Effector memory CD8-positive, alpha-beta T cell (primary cell): ENCODE measurements at places on chromosomes 6 and 20.

DNA sequence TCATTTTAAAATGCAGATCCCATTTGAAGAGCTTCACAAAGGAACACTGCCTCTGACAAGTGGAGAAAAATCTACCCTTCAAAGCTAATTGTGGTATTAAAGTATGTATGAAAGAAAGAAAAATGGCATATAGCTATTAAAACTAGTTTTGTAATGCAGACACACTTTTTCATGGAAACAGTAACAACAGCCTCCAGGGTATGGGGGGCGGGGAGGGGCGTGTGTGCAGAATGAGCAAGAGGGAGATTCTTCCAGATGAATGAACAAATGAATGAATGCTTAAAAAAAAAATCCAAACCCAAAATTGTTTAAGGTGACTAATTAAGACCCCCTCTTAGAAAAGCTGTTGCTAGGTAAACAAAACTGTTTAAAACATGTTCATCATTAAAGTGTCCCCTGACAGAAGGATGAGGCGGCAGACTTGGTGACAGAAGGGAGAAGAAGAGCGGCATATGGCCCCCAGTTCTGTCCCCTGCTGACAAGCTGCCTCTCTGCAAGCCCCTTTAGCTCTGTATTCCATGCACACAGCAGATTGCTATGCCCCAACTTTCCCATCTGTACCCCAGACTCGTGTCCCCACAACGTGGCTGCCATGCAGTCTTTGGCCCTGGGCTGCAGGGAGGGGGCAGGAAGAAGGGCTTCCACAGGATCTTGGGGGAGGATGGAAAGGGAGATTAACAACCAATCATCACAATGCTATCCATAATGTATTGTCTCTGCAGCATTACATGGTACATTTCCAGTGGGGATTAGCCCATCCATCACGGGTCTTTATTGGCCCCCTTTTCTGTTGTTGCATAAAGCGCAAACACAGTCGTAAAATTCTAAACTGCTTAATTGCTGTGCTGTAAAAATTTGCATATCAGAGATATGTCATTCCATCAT, 108.4 kb upstream of the OLIG3 start:
- no peak overlapping the region for H3K4me3 ChIP-seq
- H3K27me3 ChIP-seq, result peaks cover 52% of the 10 kb centered on the region
- H3K36me3 ChIP-seq, result peaks cover 6% of the 10 kb centered on the region
- H3K4me1 ChIP-seq, result no peaks in the 10 kb centered on the region
- DNase-seq, result no peak
- H3K27ac ChIP-seq, result no peak overlapping the region

- peaks cover 10% of the 10 kb centered on the region for H3K36me3 ChIP-seq
- DNase-seq, result no peak
- no peak overlapping the region for H3K27ac ChIP-seq
These were observed 210.5 kb upstream of the SHLD1 start for GRCh38 chr20:5539691-5540090.

GRCh38 chr20:10540636-10541493, 105.8 kb downstream of the SLX4IP start:
- no peaks in the 10 kb centered on the region for H3K36me3 ChIP-seq
- H3K27me3 ChIP-seq, result no peaks in the 10 kb centered on the region
- no peak for DNase-seq

- no peaks in the 10 kb centered on the region for H3K27me3 ChIP-seq
- H3K4me1 ChIP-seq, result peaks cover 14% of the 10 kb centered on the region
- no peak for DNase-seq
- H3K36me3 ChIP-seq, result no peaks in the 10 kb centered on the region
- no peak overlapping the region for H3K27ac ChIP-seq
These were observed 389.3 kb downstream of the HDGFL1 start for GRCh38 chr6:22958677-22959076.

DNA sequence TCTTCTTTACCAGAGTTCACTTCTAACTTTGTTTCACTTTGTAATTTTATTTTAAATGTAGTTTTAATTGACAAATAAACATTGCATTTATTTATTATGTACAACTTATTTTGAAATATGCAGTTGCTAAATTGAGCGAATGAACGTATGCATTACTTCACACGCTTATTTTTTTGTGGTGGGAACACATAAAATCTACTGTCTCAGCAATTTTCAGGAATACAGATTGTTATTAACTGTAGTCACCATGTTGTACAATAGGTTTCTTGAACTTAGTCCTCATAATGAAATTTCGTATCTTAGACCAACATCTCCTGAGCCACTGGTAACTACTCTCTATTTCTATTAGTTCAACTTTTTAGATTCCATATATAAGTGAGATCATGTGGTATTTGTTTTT, 46.9 kb downstream of the NKAIN2 start:
- DNase-seq, result no peak
- no peaks in the 10 kb centered on the region for H3K36me3 ChIP-seq
- no peaks in the 10 kb centered on the region for H3K27me3 ChIP-seq
- H3K4me1 ChIP-seq, result no peaks in the 10 kb centered on the region
- H3K4me3 ChIP-seq, result no peak overlapping the region

GRCh38 chr6:162442687-162443086, 284.9 kb downstream of the PRKN start:
- no peak overlapping the region for H3K27ac ChIP-seq
- no peak overlapping the region for H3K4me3 ChIP-seq
- H3K4me1 ChIP-seq, result no peaks in the 10 kb centered on the region
- no peaks in the 10 kb centered on the region for H3K36me3 ChIP-seq

DNA sequence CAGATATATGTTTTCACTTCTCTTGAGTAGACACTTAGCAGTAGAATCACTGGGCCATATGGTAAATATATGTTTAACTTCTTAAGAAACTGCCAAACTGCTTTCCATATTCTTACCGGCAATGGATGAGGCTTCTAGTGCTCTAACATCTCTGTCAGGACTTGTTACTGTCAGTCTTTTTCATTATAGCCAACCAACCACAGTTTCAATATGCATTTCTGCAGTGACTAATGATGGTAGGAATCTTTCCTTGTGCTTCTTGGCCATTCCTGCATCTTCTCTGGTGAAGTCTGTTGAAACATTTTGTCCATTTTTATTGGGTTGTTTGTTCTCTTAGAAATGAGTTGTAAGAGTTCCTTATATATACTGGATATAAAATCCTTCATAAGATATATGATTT, 66.0 kb upstream of the SYNDIG1 start:
- H3K4me1 ChIP-seq, result no peaks in the 10 kb centered on the region
- H3K27ac ChIP-seq, result no peak overlapping the region
- DNase-seq, result no peak
- no peak overlapping the region for H3K4me3 ChIP-seq
- H3K27me3 ChIP-seq, result peaks cover 57% of the 10 kb centered on the region

DNA sequence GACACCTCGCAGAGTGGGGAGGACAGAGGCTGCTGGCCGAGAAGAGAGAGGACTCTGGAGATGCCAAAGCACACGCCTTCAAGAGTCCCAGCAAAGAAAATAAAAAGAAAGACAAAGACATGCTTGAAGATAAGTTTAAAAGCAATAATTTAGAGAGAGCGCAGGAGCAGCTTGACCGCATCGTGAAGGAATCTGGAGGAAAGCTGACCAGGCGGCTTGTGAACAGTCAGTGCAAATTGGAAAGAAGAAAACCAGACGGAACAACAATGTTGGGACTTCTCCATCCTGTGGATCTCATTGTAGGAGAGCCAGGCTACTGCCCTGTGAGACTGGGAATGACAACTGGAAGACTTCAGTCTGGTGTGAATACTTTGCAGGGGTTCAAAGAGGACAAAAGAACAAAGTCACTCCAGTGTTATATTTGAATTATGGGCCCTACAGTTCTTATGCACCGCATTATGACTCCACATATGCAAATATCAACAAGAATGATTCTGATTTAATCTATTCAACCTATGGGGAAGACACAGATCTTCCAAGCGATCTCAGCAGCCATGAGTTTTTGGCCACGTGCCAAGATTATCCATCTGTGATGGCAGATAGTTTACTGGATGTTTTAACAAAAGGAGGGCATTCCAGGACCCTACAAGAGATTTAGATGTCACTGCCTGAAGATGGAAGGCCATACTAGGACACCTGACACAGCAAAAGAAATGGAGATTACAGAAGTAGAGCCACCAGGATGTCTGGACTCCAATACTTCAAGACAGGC, 52.2 kb downstream of the REV3L start:
- no peak for DNase-seq
- no peaks in the 10 kb centered on the region for H3K27me3 ChIP-seq
- H3K4me3 ChIP-seq, result no peak overlapping the region
- H3K4me1 ChIP-seq, result peaks cover 25% of the 10 kb centered on the region

GRCh38 chr6:161101517-161101916, 109.9 kb downstream of the MAP3K4 start:
- no peaks in the 10 kb centered on the region for H3K27me3 ChIP-seq
- no peak overlapping the region for H3K4me3 ChIP-seq
- no peak for DNase-seq
- H3K36me3 ChIP-seq, result peaks cover 71% of the 10 kb centered on the region

DNA sequence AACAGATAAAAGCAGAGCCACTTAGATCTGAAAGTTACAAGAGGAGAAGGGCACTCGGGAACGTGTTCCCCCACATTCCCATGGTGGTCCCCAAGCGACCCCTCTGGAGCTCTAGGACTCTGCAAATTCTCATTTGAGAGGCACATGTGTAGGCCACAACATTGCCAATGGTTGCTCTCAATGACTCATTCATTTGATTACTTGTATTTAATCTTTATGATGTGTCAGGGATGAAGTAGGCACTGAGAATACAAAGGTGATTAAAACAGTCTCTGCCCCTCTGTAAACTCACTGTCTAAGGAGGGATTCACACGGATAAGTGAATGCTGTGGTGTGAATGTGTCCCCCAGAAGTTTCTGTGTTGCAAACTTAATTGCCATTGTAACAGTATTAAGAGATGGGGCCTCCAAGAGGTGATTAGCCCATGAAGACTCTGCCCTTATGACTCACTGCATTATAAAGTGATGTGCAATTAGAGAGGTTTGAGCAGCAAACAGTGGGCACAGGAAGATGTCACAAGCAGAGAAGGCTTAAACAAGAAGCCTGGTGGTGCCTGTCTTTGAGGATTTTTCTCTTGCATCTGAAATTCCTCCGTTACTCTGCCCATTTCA, 34.0 kb upstream of the TRAM2 start:
- no peaks in the 10 kb centered on the region for H3K4me1 ChIP-seq
- H3K36me3 ChIP-seq, result no peaks in the 10 kb centered on the region
- peaks cover 22% of the 10 kb centered on the region for H3K27me3 ChIP-seq
- H3K27ac ChIP-seq, result no peak overlapping the region
- no peak for DNase-seq
- no peak overlapping the region for H3K4me3 ChIP-seq

- peak overlapping the region; percentile 5 for H3K27ac ChIP-seq
- H3K27me3 ChIP-seq, result no peaks in the 10 kb centered on the region
- H3K4me1 ChIP-seq, result peaks cover 23% of the 10 kb centered on the region
- no peak overlapping the region for H3K4me3 ChIP-seq
- H3K36me3 ChIP-seq, result peaks cover 81% of the 10 kb centered on the region
- no peak for DNase-seq
These were observed 54.0 kb downstream of the STK4 start for GRCh38 chr20:45020236-45020886.

DNA sequence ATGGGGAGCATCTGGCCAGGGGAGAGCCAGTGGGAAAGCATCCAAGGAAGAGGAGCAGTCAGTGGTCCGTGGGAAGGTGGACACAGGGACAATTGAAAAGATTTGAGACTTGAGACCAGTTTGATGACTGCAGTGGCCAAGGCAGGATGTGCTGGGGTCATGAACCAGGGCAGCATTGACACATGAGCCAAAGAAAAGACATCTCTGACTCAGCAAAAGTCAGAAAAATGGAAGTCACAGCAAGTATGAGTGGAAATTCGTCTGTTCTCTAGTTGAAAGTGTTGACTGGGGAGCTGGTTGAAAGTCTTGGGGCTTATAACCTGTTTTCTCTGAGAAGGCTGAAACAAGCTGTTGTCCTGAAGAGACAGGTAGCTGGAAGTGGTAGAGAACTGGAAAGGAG, 31.3 kb downstream of the RAB22A start:
- peaks cover 55% of the 10 kb centered on the region for H3K4me1 ChIP-seq
- H3K4me3 ChIP-seq, result no peak overlapping the region
- peak overlapping the region; percentile 7 for H3K27ac ChIP-seq
- peaks cover 20% of the 10 kb centered on the region for H3K36me3 ChIP-seq
- no peaks in the 10 kb centered on the region for H3K27me3 ChIP-seq
- DNase-seq, result no peak

GRCh38 chr20:23115822-23116221, 29.7 kb upstream of the CD93 start:
- H3K36me3 ChIP-seq, result no peaks in the 10 kb centered on the region
- H3K4me3 ChIP-seq, result no peak overlapping the region
- no peaks in the 10 kb centered on the region for H3K4me1 ChIP-seq
- no peak overlapping the region for H3K27ac ChIP-seq
- H3K27me3 ChIP-seq, result peaks cover 15% of the 10 kb centered on the region
- no peak for DNase-seq
